BJ (cell line): ENCODE measurements at places on chromosomes 3 and 15.
A peak's percentile ranks its signal among the peaks of the same experiment; 100 is the strongest.

GRCh38 chr3:194996746-194997145, 274.2 kb downstream of the XXYLT1 start:
- DNase-seq: no peak

- DNase-seq: no peak
Observed at GRCh38 chr3:183430325-183430957, 2.0 kb upstream of the MCF2L2 start.

GRCh38 chr3:184334470-184335158, 2.8 kb upstream of the FAM131A start:
- no peak for DNase-seq

- DNase-seq: no peak
Observed at GRCh38 chr3:46846624-46847542, 16.4 kb downstream of the MYL3 start.

DNA sequence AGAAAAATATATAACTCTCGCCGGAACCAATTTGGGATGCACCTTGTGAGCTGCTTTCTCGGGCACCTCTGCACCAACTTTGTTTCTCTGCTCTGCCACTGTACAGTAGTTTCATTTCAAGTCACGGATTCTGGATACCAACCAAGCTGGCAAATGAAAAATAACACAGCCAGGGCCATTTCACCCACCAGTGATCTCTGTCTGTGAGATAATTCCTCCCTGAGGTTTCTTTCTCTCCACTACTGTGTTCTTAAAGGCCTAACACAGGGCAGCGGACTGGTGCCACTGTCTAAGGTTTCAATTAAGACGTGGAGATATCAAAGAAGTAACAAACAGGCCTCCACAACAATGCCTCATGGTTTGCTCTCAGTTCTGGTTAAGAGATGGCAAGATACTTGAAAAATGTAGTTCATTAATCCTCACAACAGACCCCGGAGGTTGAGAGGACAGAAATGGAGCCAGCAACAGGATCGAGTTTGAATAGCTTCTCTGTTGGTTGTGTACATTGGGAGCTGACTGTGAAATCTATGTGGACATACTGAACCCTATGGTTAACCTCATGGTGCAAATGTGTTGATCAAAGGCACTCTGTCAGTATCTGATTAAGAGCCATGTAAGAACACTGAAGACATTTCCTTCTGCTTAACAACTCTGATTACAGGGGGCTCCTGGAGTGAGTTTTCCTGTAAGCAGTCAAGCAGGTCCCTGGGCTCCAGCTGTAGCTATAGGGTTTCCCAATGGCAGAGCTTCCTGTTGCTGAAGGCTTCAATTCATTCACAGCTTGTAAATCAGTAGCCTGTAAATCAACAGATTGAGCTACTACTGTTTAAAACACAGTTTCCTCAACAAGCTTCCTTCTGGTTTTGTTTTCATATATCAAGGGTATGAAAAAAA, 470.5 kb downstream of the EPHA3 start:
- DNase-seq: no peak

DNA sequence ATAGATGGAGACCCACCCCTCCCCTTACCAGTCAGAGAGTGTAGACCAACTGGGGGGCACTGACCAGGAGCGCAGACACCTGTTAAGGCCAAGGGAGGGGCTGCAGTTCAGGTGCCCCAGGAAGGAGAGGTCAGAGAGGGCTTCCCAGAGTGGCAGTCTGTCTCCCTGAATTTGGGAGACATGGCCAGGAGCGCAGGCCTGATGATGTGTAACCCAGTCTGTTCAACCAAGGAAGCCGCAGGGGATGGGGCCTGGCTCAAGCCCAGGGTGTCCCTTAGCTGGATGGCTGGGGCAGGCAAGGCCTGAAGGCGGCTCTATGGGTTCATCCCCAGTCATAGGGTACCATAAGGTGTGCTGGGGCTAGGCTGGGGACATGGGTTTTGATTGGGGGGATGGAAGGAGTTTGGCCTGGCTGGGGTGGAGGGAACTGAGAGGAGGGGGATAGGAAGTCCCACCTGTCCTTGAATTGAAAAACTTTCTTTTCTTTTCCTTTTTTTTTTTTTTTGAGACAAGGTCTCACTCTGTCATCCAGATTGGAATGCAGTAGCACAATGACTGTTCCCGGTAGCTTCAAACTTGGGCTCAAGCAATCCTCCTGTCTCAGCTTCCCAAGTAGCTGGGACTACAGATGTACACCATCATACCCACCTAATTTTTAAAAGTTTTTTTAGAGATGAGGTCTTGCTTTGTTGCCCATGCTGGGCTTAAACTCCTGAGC, 75.7 kb downstream of the SMAD6 start:
- no peak for DNase-seq

DNA sequence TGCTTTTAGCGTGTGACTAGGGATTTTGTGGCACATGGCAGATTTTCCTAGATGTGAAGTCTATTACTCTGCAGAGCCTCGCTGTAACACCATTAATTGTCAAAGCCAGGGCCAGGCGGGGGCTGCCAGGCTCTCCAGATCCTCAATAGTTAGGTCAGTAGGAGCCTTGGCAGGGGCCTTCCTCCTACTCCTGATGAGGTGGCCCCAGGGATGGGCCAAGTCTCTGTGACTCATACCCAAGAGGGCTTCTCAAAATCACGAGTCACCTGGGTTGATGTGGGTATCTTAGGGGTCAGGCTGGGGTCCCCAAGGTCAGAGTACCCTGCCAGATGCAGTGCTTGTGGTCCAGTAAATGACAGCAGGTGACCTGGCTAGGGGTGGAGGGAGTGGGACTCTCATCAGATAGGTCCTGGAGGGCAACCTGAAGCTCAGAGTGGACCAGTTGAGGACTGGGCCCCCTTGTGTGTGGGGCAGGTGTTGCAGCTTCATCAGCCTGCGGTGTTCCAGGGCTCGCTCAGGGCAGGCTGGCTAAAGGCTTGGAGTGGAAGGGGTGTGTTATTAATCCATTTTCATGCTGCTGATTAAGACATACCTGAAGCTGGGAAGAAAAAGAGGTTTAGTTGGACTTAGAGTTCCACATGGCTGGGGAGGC, 88.5 kb upstream of the MYZAP start:
- no peak for DNase-seq

- no peak for DNase-seq
Observed at GRCh38 chr15:85625856-85626255, 168.9 kb downstream of the KLHL25 start.

- no peak for DNase-seq
Observed at GRCh38 chr15:48242015-48242414, 35.9 kb downstream of the SLC12A1 start.

DNA sequence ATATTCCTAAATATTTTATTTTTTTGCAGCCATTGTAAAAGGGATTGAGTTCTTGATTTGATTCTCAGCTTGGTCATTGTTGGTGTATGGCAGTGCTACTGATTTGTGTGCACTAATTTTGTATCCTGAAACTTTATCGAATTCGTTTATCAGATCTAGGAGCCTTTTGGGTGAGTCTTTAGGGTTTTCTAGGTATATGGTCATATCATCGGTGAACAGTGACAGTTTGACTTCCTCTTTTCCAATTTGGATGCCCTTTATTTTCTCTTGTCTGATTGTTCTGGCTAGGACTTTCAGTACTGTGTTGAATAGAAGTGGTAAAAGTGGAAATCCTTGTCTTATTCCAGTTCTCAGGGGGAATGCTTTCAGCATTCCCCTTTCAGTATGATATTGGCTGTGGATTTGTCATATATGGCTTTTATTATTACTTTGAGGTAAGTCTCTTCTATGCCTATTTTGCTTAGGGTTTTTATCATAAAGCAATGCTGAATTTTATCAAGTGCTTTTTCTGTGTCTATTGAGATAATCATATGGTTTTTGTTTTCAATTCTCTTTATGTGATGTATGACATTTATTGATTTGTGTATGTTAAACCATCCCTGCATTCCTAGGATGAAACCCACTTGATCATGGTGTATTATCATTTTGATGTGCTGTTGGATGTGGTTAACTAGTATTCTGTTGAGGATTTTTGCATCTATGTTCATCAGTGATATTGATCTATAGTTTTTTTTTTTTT, 11.4 kb upstream of the SLC9A9 start:
- DNase-seq: no peak

GRCh38 chr3:27358372-27358771, 10.8 kb downstream of the NEK10 start:
- DNase-seq: no peak

- DNase-seq: no peak
Observed at GRCh38 chr15:73972984-73973682, 19.0 kb downstream of the STOML1 start.

DNA sequence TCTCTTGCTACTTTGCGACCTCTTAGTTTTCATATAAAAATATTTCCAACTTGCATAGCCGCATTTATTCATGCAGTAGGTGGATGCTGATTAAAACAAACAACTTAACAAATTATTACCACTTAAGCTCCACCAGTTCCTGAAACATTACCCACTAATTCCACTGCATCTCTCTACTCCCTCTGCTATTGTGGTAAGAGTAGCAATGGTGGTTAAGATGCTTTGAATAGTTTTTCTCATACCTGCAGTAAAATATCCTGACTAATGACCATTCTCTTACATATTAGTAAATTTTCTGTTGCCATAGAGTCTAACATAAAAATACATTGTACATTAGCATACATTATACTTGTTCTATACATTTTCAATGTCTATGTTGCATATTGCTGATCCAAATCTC, 397.6 kb upstream of the PLSCR5 start:
- DNase-seq: peak; percentile 31

DNA sequence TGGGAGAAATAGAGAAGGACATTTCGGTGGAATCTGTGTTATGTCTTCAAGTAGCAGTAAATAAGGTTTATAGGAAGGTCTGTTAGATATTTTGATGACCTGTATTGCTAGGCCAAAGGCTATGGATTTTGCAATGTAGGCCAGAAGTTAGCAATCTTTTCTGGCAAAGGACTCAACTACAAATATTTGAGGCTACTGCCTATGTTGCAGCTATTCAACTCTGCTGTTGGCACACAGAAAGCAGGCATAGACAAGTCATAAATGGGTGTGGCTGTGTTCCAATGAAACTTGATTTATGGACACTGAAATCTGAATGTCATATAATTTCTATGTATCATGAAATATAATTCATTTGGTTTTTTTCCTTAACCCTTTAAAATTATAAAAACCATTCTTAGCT, 438.7 kb upstream of the C2CD4B start:
- peak; percentile 37 for DNase-seq

- no peak for DNase-seq
Observed at GRCh38 chr3:56775838-56776555, 25.8 kb downstream of the ARHGEF3 start.

DNA sequence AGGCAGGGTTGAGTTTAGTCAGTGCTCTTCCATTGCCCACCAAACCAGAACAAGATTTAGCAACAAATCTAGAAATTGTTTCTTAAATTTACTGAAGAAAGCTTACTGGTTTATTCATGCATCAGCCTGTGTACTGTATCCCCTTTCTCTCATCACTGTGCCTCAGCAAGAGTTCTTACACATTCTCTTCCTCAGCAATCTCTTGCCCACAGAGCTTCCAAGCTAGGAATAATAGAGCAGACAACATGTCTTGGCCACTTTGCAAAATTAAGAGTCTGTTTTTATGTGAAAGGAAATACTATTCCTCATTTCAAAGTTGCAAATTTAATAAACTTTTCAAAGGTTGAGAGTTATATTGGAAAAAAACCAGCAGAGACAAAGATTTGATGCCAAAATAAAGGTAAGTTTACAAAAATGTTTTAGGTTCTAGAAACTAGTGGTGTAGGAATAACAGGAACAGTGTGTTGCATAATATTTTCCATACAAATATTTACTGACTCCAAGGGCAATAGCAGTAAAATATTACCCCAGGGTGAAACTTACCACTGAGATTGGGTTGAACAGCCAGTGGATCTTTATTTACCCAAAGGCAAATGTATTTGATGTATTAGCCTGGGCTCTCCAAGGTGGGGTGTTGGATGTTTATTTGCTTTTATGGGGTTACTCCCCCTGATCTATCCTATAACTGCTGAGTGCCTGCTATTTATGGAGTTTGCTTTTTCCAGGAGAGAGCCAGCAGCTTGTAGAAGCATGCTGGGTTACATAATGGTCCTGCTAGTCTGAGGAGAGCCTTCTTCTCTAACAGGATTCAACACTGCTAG, 276.7 kb downstream of the ADAMTSL3 start:
- no peak for DNase-seq

GRCh38 chr3:20696388-20697150, 510.6 kb upstream of the SGO1 start:
- no peak for DNase-seq

GRCh38 chr15:58467121-58467721, 35.4 kb downstream of the LIPC start:
- no peak for DNase-seq

DNA sequence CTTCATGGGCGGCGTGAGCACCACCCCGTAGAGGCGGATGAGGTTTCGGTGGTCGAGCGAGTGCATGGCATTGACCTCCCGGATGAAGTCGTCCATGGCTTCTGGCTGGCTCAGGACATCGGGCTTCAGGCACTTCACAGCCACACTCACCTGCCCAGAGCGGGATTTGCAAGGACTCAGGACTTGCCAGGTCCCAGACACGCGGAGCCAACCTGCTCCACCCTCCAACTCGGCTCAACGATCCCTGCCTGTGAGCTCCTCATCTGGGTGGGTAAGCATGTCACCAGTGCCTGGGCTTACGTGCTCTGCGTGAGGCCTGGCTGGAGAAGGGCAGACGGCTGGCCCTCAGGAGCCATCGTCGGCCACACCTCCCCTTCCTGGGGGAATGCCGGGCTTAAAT, 25.2 kb downstream of the TNK2 start:
- DNase-seq: no peak

DNA sequence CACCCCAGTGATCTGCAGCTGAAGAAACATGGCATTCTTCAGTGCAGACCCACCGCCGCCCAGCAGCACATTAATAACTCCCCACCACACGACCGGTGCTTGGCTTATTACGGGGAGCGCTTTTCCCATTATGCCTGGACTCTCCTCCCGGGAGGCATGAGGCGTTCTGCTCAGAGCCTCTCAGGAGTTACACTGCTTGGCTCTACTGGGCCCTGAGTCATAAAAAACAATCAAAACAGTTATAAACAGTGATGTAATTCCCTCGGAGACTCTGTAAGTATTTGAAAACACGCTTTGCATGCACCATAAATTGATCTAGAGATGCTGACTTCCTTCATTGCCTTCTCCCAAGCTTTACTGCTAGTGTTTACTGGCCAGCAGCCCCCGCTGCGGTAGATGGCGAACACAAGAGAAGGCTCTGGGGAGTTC, 77.1 kb upstream of the SNRPA1 start:
- no peak for DNase-seq

DNA sequence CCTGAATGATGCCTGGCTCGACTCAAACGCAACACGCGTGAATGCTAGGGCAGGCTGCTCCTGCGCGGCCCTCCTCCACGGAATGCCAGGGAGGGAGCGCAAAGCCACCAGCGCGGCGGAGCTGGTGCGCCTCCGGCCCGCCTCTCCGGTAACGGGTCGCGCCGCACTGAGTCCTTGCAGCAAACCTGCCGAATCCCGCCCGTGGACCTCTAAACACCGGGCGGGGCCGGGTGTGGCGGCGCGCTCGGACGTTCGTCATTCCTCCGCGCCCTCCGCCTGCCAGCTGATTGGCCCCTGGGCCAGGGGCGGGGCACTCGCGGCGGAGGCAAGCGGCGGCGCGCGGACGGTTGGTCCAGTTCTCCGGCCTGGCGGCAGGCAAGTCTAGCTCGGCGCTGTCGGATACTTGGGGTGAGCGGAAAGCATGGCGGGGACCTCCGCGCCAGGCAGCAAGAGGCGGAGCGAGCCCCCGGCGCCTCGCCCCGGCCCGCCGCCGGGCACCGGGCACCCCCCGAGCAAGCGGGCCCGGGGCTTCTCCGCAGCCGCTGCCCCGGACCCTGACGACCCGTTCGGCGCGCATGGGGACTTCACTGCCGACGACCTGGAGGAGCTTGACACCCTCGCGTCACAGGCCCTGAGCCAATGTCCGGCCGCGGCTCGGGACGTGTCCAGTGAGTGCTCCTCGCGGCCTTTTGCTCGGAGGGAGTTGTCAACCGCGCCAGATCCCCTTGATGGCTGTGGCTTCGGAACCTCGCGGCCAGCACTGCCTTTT, at the start of gene ATRIP:
Gene ATRIP, plus strand, starts transcription at position 313 of the 769 bp plus-strand sequence. Its CDS starts 109 bp downstream, at position 422.
- DNase-seq: no peak
